ENCODE measurements at places on chromosomes 12 and 14.

- DNase-seq, result no peak
Measured at GRCh38 chr14:90451961-90452360, 55.1 kb downstream of the CALM1 start.

DNA sequence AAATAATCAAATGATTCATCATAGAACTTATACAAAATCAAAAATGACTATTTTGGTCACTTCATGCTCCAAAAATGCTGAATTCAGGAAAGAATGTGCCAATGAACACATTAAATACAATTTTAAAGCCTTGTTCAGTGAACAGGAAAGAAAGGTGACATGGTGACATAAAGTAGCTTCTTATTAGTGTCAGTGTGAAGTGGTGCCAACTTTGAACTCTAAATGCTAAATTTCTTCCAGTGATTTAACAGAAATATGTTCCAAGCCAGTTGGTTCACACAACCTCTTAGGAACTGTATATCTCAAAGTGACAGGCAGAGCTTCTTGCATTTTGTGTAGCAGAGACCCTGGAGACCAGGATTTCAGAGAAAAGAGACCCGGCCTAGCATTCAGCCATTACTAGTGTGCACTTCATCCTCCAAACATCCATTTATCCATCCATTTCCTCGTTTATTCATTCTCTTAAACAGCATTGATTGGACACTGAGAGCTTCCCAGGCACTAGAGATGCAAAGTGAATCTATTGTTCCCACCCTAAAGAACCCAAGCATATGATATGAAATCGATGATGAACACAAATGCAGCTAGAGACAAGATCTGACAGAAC is 95.2 kb downstream of the FAR2 start:
- DNase-seq, result no peak

DNA sequence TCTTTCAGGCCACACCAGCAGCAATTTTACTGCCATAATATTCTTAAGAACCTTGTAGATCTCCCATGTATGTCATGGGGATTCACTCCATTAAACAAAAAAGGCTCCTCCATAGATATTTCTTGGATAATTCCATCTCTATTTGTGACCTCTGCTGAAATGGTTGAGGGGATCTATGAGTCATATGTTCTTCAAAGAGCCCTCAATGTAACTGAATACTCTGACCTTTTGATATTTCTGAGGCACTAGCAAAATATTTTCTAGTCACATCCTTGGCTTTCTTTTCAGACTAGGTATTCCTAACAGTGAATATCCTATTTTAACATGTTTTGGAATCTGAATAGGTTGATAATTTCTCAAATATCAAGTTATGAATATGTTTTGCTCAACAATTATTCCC is 6.6 kb downstream of the NELL2 start:
- no peak for DNase-seq

GRCh38 chr14:91482263-91483013 is 27.7 kb downstream of the PPP4R3A start:
- DNase-seq, result no peak

DNA sequence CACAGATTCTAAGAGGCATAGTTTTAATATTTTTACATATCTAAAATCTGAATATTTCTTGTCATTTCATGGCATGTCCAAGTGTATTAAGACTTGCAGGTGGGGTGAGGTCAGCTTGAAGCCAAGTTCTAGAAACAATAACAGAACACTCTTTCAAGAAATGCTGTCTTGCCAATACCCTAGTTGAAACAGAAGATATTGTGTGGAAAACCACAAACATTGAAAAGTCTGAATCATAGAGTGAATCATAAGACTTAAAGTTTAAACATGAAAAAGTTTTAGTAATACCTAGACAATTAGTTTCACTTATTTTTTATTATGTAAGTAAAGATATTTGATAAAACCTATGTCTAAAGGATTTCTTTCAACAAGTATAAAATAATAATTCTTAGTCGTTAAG is 191.5 kb upstream of the CAND1 start:
- DNase-seq, result no peak

DNA sequence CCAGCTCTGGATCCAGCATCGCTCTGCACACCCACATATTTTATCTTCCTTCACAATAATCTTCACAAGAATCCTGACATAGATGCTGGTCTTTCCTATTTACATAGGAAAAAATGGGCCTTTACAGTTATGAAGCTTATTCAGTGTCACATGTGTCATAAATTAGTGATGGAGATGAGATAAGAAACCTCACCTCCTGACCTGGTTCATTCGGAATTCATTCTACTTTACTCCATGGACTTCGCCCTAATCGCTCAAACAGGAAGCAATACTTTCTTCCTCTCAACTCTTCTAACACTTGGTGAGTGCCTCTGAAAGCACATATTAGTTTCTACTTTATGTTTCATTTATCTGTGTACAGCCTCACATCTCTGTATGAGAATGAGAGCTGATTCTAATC is 12.0 kb upstream of the SINHCAF start:
- DNase-seq, result no peak

- DNase-seq, result no peak
Measured at GRCh38 chr14:47284283-47284682, 391.1 kb downstream of the MDGA2 start.

DNA sequence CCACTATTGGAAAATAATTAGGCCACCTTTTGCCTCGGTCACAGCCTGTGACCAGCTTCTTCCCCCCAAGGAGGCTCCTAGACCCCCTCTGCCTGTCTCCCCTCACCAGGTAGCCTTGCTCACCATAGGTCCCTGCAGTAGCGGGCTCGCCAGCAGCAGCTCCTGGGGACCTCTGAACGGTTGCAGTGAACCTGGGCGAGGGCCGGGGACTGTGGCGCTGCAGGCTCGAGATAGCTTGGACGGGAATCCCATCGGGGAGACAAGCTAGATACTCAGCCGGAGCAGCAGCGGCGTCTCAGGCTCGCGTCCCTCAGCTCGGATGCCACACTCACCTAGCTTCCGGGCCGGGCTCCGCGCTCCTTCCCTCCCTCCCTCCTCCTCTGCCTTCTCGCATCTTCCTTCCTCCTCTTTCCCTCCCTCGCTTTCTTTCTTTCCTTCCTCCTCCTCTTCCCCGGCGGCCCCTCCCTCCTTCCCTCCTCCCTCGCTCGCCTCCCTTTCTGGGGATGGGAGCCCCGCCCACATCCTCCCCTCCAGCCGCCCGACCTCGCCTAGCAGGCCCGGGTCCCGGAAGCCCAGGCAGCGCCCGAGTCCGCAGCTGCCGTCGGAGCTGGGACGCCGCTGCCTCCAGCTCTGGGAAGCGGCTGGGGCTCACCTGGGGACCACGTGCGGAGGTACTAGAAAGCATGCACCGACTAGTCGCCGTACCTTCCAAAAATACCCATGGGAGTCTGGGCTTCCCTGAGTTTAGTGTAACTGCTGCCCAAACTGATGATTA is at the start of gene BMP4:
Gene BMP4, minus strand, starts transcription at position 399 of the 775 bp plus-strand sequence. CDS start 4,603 bp downstream, outside the sequence.
- no peak for DNase-seq

GRCh38 chr12:117298648-117299225 is 62.7 kb downstream of the NOS1 start:
- no peak for DNase-seq

DNA sequence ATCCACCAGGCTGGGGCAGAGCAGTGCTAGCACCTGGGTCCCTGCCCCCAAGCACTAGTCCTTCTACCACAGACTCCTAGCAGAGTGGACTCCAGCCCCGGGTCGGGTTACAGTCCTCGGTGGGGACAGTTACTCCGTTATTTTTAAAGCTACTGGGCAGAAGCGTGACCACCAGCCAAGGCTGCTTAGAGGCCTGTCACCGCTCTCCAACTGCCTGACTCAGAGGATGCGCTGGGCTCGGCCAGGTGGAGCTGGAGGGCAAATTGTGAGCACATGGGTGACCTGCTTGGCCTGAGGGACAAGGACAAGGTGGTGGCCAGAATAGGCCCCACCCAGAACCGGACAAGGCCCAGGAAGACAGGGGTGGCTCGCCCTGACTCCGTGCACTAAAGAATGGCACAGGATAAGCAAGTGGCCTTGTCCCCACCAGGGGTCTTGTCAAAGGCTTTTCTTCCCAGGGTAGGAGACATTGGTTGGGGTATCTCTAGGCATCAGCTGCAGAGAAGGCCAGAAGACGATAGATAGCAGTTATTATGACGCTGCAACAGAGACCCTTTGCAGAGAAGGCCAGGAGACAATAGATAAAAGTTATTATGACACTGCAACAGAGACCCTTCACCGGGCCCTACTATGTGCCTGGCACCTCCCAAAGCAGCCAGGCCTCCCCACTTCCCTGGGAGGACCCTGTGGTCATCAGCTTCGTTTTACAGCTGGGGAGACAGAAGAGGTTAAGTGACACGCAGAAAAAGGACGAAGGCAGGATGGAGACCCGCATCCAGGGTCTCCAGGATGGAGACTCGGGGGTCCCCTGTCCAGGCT is 1.6 kb downstream of the ABCB9 start:
- DNase-seq, result no peak

- no peak for DNase-seq
Measured at GRCh38 chr14:70901269-70901668, 6.0 kb upstream of the PCNX1 start.

All from NCI-H2081 (cell line).